ENCODE measurements at places on chromosomes 3 and 15.

GRCh38 chr15:55897560-55898336, 95.7 kb downstream of the NEDD4 start:
- no peak for DNase-seq

- no peak for DNase-seq
Measured at GRCh38 chr15:64586984-64587383, 126.6 kb downstream of the ZNF609 start.

GRCh38 chr3:150129166-150129565, 158.5 kb upstream of the PFN2 start:
- DNase-seq, result no peak

GRCh38 chr3:62872318-62872717, 2.9 kb downstream of the CADPS start:
- DNase-seq, result no peak

DNA sequence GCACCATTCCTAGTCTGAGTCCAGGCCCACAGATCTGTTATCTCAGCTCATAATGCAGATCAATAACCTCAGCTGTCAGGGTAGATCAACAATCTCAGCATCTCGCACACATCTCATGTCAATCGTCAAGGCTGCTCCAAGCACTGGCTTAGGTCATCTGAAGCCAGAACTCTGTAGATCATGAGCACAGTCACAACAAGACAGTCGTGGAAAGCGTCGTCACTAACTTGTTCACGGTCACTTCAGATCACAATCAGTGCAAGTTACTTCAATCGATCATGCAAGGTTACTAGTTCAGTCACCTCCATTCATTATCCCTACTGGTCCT, 71.8 kb downstream of the RBPMS2 start:
- DNase-seq, result no peak

DNA sequence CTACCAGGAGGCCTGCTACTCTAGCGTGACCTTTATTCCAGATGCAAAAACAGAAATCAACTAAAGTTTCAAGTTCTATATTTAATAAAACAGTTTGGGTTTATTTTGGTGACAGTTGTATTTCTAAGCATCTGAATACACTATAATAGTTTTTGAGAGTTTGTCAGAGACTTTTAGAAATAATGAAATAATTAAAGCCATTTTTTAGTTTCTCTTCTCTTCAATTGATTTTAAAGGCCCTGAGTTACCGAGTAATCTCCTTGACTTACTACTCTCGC, 523.4 kb downstream of the CADM2 start:
- DNase-seq, result no peak

- no peak for DNase-seq
Measured at GRCh38 chr3:136939489-136939888, 18.3 kb upstream of the IL20RB start.

DNA sequence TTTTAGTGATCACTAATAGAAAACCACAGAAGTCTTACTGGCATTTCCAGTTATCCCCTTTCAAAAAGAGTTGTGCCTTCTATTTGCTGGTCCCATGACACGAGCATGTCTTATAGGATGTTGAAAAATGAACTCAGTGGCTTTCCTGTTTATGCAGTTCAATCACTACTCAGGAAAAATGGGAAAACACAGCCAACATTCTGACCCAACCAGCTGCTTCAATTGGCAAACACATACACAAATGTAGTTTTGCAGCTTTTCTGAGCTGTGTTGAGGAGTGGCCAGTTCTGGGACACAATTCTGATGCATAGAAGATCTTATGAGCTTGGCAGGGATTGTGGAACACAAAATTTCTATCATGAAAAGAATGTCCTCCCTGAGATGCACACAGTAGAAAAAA, 40.3 kb downstream of the FSTL1 start:
- no peak for DNase-seq

- DNase-seq, result no peak
Measured at GRCh38 chr3:121629601-121630000, 31.1 kb downstream of the HCLS1 start.

DNA sequence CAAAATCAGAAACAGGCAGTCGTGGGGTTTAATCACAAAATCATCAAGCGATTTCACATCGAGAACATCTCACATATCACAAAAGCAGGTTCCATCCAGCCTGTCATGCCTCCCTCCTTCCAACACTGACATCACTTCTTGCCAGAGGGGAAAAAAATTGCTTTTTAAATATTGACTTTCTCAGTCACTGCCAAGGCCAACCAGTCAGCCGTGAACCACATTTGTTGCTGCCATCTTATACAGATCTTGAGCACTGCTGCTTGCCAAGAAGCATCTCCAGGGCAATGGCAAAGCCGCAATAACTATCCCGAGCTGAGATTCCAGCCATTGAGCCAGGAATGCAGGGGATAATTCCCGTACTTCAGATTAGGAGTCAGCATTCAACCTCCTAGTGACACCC, 174.6 kb downstream of the ANXA2 start:
- no peak for DNase-seq

- DNase-seq, result no peak
Measured at GRCh38 chr3:89245612-89246011, 138.2 kb downstream of the EPHA3 start.

DNA sequence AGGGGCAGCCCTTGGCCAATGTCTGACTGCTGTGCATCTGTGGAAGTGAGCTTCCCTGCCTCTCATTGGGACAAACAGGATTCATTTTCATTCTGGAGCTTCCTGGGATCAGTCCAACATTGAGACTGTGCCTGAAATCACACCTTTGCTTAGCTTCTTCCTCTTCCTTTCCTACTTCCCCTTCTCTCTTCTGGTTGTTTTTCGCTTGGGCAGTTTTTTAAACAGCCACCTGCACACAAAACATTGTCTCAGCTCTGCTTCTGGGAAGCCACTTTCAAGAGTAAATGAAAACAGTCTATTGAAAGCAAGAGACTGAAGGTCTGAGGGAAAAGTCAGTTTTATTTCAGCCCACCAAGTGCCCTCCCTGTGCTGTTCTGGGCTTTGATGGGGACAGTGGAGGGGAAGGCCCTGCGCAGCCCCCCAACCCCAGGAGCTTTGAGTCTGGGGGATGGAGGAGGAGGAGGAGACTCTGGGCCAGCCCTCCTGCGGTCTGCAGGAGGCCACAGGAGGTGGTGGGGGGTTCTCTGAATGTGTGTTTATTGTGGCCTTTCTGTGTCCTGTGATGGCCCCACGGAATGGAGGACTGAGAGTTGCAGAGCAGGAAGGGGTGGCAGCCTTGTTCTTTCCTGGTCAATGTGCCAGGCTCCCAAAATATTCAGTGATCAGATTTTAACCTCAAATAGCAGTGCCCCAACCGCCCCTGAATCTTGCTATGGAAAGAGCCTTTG, 7.8 kb upstream of the ISLR2 start:
- DNase-seq, result no peak

- no peak for DNase-seq
Measured at GRCh38 chr3:125331243-125331642, 43.9 kb downstream of the ZNF148 start.

DNA sequence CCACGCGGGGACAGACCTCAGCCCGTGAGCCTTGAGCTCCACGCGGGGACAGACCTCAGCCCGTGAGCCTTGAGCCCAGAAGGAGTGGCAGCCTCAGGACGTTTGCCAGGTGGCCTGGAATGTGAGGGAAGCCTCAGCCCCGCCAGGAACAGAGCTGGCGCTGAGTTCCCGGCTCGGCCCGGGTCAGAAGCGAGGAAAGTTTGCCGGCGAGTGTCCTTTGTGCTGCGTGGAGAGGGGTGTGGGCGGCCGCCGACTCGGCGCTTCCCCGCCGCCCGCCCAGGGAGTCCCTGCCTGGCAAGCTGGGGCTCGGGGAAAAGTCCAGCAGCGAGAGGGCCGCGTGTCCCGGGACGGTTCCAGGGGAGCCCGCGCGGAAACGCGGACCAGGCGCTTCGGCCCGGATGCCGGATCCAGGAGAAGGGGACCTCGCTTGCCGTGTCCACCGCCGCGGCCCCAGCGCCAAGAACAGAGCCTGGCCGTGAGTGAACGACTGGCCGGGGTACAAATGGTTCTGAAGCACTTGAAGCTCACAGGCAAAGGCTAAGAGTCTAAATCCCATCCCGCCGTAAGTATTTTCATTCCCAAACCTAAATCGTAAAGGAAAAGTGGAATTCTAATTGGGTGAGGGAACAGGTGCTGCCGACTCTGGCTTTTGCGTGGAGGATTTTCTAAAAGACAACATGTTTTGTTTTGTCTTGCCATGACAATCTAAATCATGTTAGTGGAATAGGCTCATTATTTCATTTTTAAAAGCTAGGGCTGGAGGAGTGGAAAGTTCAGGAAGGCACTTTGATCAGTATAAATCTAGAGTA, 1.7 kb downstream of the LRRN1 start:
- DNase-seq, result no peak

DNA sequence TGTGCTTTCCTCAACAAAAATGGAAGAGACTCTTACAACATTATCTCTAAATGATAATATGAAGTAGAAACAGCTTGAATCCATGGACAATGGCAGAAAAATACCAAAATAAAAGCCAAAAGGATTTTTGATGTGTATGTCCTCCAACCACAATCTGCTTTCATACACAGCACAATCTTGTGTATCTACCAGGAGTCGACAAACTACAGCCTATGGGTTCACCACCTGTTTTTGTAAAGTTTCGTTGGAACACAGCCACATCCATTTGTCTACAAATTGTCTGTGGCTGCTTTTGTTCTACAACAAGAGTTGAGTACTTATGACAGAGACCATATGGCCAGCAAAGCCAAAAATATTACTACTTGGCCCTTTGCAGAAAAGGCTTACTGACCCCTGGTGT, 88.7 kb upstream of the UBE2E2 start:
- no peak for DNase-seq

GRCh38 chr3:108185536-108185935, 36.7 kb downstream of the IFT57 start:
- DNase-seq, result no peak

- no peak for DNase-seq
Measured at GRCh38 chr3:346186-346585, 149.6 kb downstream of the CHL1 start.

GRCh38 chr15:25437777-25438600, 835 bp downstream of the UBE3A start:
- DNase-seq, result no peak

DNA sequence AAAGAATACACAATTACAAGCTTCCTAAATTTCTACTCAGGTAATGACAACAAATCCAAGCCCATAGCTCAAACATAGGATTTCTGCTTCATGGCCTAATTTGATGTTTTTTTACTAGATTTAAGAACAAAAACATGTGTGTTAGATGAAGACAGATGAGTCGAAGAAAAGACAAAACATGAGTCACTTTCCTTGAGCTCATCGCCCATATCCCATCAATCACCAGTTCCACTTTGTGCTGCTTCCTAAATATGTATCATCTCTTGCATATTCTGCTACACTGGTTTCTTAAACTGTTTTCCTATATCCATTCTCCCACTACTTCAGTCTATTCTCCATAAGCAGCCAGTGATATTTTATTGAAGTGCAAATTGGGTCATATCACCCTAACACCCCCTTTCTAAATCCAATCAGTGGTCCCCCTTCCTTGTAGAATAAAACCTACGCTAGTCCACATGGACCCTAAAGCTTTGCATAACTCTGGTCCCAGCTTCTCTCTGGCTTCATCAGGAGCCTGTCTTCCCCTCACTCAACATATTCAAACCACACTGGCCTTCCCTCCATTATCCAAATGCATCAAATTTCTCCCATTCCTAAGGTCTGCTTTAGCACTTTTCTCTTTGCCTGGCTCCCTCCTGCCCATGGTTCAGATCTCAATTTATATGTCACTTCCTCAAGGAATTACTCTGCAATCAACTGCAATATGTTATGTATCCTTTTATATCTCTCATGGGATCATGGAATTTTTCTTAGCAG, 1033.9 kb downstream of the FHIT start:
- no peak for DNase-seq

DNA sequence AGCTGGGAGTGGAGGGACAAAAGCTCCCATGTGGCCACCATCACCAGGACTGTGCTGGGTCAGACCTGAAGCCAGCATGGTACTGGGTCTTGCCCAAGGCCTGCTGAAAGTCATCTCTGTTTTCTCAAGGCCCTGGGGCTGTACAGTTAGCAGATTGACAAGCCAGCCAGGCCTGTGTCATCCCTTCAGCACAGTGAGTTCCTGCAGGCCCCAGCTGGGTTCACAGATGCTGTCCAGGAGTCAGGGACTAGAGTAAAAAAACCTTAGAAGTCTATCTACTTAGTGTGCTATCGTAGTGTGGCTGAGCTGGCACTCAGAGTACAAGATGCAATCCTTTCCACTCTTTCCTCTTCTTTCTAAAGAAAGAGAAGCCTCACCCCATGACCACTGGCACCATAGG, 246.0 kb upstream of the NAALADL2 start:
- DNase-seq, result no peak

GRCh38 chr3:120793601-120794000, 51.1 kb downstream of the GTF2E1 start:
- no peak for DNase-seq

DNA sequence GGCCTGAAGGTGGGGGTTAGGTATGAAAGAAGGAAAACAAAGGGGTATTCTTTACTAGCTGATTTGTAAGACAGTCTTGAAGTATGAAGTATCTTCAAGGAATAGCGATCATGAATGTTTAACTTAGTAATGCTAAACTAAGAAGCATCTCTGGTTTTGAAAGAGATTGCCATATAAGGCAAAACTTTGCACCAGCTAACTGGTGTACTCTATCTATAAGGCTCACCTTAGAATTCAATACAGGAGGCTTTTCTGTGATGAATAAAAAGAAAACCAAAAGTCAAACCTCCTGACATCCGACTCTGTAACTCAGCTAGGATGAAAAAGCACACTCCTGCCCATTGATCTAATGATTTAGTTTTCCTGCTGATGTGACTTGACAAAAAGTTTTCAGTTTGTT, 54.7 kb downstream of the FOXP1 start:
- DNase-seq, result no peak

- no peak for DNase-seq
Measured at GRCh38 chr3:179624451-179624850, 19.9 kb downstream of the NDUFB5 start.

DNA sequence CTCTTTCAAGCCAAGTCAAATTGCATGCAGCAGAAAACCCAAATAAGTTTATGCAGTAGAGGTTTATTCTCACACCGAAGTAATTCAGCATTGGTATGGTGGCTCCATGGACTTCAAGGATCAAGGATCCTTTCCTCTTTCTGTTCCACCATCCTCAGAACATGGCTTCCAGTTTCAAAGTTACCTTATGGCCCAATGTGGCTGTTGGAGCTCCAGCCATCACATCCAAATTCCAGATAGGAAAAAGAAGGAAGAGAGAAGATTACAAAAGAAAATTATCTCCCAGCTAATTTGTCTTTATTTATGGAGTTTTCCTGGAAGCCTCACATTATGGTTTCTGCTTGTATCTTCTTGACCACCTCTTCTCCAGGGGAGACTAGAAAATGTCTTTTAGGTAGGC, 282.5 kb upstream of the CTDSPL start:
- DNase-seq, result no peak

DNA sequence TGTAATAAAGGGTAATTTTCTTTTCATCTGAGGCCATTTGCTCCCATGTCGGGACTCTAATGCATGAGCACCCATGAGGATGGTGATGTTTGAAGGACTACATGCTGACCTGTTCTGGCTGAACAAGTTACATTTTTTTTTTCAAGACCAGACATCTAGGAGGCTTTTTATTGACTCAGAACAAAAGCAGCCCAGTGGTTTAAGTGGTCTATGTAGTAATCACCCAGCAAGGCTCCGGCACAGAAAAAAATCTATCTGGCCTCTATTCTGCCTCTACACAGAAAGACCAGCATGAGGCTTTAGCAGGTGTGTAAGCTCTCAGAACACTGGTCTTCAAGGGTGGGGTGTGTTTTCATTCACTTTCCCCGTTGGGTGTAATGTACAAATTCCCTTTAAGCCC, 95.1 kb upstream of the ZBED2 start:
- no peak for DNase-seq

GRCh38 chr3:52022323-52023100, 26.8 kb upstream of the RPL29 start:
- DNase-seq, result no peak

GRCh38 chr3:43031889-43032545, 52.9 kb downstream of the GASK1A start:
- DNase-seq, result no peak
